ENCODE measurements at places on chromosomes 4 and X.

GRCh38 chr4:69167300-69167699 lies 47.2 kb downstream of the UGT2B11 start:
- no peak for DNase-seq

- no peak for DNase-seq
Observed at GRCh38 chr4:70002507-70002906, 6.7 kb downstream of the STATH start.

GRCh38 chr4:179719766-179720450 lies 2277.7 kb upstream of the AGA start:
- DNase-seq, result peak; percentile 76

- no peak for DNase-seq
Observed at GRCh38 chr4:2341261-2341841, 77.1 kb downstream of the ZFYVE28 start.

DNA sequence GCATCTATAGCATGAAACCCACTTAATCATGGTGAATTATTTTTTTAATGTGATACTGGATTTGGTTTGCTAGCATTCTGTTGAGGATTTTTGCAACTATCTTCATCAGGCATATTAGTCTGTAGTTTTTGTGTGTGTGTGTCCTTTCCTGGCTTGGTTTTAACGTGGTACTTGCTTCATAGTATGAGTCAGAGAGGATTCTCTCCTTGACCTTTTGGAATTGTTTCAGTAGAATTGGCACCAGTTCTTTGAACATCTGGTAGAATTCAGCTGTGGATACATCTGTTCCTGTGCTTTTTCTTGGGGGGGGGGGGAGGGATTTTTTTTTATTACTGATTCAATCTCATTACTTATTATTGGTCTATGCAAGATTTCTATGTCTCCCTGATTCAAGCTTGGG lies 232.0 kb upstream of the KLF8 start:
- DNase-seq, result no peak

- DNase-seq, result no peak
Observed at GRCh38 chr4:111221371-111221770, 598.5 kb upstream of the PITX2 start.

DNA sequence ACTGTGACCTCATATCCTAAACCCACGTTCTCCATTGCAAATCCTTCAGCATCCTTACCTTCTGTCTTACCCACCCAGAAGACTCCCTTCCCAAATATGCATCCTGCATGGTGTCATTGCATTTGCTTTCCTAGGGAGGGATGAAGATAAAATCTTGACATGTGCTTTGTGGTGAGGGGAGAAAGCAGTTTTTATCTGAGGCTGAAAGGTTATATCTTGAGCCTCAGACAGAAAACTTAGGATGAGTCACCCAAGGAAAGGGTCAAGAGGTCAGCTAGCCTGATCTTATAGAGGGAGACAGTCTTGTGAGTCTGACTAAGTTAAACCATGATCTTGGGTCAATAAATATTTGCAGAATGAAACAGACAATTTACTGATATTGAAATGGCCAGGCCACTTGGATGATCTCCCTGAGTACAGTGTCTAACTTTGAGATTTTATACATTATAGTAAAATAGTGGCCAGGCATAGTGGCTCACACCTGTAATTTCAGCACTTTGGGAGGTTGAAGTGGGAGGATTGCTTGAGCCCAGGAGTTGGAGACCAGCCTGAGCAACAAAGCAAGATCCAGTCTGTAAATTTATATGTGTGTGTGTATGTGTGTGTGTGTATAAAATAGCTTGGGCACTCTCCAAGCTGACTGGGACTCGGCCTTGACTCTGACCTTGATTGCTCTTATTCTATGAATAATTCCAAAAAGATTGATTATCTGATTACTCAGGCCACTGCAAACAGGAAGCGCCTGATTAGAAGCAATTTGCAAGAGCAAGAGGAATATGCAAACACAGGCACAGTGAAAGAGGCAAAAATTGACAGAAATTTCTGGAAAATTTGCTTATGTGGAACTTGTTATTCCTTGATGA lies 15.4 kb upstream of the FAM9C start:
- DNase-seq, result no peak

GRCh38 chrX:113133316-113133715 lies 292.7 kb upstream of the AMOT start:
- no peak for DNase-seq

- DNase-seq, result no peak
Observed at GRCh38 chr4:114773339-114773738, 174.7 kb downstream of the UGT8 start.

- no peak for DNase-seq
Observed at GRCh38 chrX:150438165-150438564, 75.0 kb downstream of the MAMLD1 start.

DNA sequence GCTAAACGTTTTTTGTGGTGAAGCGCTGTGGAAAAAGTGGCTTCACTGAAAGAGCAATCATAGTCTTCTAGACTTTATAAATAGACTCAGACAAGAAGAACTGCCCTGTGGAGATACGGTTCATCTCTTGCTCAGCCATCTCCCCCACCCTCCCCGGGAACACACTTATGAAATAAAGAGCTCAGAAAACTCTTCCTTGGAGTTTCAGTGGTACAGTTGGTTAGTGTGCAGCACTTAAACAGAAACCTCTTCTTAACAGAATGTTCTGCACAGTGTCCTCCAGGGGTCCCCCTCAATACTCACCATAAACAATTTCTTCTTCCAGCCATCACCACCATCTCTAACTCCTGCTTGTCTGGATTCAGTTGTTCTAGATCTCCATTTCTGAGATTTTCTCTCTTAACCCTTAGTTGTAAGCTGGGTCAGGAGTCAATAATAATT lies 313.0 kb downstream of the ARHGAP10 start:
- DNase-seq, result no peak

- DNase-seq, result no peak
Observed at GRCh38 chr4:15672101-15672500, 9.5 kb upstream of the FAM200B start.

- no peak for DNase-seq
Observed at GRCh38 chrX:41906515-41907187, 16.7 kb downstream of the CASK start.

DNA sequence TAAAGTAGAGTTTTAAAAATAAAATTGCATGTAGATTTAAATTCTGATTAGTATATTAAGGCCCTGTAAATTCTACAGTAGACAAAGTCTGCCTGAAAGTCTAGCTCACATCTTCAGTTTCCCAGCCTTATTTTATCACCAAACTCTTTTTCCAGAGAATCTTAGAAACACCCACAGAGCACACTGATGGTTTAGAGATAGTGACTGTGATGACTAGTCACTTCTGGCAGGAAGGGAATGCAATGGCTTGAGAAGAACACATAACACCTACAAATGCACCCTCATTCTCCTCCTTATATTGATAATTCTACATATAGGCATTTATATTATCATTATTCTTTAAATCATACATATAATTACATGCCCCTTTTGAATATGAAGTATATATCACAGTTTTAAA lies 232.9 kb downstream of the ARAP2 start:
- DNase-seq, result no peak

DNA sequence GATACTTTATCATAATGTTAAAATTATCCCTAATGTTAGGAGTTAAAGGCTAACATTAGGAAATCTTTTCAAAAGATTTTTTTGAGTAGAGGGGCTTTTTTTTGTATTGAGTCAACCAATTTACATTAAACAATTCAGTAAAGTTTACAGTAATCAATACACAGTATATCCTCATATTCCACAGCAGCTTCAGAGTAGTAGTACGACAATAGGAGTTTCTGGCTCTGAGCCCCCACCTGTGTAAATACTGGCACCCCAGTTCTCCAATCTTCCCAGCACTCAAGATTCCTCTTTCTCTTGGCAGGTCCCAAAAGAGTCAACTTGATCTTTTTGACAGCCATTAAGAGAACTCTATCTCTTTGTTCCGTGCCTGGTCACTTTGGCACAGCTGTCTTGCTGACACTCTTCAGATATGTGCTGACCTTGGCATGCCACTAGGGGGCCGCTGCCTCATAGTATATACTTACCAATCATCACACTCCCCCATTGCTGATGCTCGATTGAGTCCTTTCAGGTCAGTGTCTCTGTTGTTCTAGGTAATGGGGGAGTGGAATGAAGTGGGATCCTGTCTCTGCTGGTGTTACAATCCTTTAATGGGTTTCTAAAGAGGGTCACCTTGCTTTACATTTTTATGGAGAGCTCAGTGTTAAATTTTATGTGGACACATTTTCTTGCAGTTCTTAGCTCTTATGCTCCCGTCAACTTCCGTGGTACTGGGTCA lies 19.5 kb upstream of the CCNI start:
- DNase-seq, result no peak

GRCh38 chr4:2552806-2553205 lies 16.4 kb downstream of the FAM193A start:
- DNase-seq, result no peak

- no peak for DNase-seq
Observed at GRCh38 chr4:160795216-160795615, 1368.6 kb downstream of the FSTL5 start.

DNA sequence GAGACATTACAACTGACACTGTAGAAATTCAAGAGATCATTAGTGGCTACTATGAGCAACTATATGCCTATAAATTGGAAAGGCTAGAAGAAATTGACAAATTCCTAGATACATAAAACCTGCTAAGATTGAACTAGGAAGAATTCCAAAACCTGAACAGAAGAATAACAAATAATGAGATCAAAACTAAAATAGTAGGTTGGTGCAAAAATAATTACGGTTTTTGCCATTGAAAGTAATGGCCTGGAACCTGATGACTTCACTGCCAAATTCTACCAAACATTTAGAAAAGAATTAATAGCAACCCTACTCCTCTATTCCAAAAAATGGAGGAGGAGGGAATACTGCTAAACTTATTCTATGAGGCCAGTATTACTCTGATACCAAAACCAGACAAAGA lies 824.9 kb downstream of the KLHL13 start:
- DNase-seq, result no peak

DNA sequence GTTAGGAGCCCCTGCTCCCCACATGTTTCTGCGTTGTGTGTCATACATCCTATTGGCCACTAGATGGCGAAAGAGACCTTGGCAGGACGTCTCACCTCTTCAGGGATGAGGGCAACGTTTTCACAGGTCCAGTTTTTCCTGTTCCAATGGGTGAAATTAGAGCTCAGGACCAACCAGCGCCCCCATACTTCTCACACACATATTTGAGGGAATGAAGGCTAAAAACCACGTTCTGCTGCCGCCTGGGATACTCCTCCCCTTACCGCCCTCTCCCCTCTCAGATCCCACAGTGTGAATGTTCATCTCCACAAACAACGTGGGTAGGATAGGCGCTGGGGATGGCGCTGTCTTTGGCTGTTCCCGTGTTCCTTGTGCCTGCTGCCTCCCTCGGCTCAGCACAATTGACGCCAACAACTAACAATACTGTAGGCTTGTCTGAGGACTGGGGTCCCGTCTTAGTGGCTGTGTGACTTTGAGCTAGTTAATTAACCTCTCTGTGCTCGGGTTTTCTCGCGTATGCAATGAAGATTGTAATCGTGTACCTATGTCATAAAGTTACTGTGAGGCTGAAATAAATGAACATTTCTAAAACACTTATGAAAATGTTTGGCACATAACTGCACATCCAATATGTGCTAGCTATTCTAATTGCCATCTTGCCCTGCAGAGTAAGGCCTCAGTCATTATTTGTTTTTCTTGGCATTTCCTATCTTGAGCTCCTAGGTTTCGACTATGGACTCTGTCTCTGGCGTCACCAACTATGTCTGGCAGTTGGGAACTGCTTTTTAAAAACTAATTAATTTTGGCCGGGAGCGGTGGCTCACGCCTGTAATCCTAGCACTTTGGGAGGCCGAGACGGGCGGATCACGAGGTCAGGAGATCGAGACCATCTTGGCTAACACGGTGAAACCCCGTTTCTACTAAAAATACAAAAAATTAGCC lies 181.3 kb upstream of the STK26 start:
- no peak for DNase-seq

DNA sequence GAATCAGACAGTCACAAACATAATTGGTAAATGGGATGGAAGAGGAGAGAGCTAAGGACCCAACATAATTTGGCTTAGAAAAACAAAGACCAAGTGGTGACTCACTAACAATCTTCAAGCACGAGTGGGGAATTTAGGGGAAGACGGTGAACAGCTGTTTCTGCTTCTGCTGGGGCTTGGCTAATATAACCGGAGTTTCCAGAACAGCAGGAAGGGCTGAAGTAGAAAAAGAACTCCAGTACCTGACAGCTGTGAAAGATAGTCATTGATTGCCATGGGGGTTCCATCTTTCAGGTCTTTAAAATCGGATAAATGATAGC lies 290.9 kb upstream of the LDB2 start:
- DNase-seq, result no peak

GRCh38 chr4:121651597-121651996 lies 45.2 kb downstream of the ANXA5 start:
- no peak for DNase-seq

- no peak for DNase-seq
Observed at GRCh38 chrX:37453821-37454220, 104.7 kb downstream of the PRRG1 start.

DNA sequence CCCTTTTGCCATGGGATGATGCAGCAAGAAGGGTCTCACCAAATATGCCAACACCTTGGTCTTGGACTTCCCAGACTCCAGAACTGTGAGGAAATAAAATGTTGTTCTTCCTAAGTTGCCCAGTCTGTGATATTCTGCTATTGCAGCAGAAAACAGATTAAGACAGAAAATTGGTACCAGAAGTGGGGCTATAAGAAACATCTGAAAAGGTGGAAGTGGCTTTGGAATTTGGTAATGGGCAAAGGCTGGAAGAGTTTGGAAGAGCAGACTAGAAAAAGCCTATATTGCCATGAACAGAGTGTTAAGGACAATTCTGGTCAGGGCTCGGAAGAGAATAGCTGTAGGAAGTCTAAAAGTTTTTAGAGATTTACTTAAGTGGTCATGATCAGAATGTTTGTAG lies 27.4 kb downstream of the CASP6 start:
- DNase-seq, result no peak

DNA sequence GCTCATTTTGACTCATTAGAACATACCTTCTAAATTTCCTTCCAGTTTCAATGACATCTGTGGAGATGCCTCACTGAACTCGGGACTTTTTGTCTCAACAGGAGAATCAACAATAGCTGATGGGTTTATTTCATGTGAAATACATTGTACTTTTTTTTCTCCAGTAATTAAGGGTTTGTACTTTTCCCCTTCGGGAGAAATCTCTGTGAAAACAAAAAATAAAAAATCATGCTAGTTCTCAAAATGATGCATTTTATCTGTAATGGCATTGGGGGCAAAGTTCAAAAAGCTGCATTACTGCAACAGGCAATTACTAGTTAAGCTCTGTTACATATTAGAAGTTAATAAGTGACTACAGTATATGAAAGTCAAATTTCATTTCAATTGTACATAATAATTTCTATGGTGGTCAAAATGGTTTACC lies 167.3 kb upstream of the SH3RF1 start:
- DNase-seq, result no peak

- DNase-seq, result no peak
Observed at GRCh38 chr4:114734594-114734993, 136.0 kb downstream of the UGT8 start.
